ENCODE measurements at places on chromosomes 2 and 18. TPM values are rescaled to one million over a fixed set of nuclear protein-coding genes. Genes with fewer than 3 reads are reported as not detected.

The RFX8 gene
- 1.2 TPM for total RNA-seq

The OTX1 gene
- 1.1 TPM for total RNA-seq

The CELF4 gene
- 0.69 TPM for total RNA-seq

The KCNJ13 gene
- 0.79 TPM for total RNA-seq

The IL1B gene
- total RNA-seq = 2.4 TPM

The MC4R gene
- not detected for total RNA-seq

The PID1 gene
- total RNA-seq = 17.5 TPM

The MBOAT2 gene
- 40.3 TPM for total RNA-seq

The SOWAHC gene
- 20.8 TPM for total RNA-seq

The STPG4 gene
- total RNA-seq = not detected

The SATB2 gene
- total RNA-seq = 6.0 TPM

The TNFRSF11A gene
- total RNA-seq = 3.0 TPM

The QPCT gene
- 33.8 TPM for total RNA-seq

The FSHR gene
- not detected for total RNA-seq

The TRMT61B gene
- 19.3 TPM for total RNA-seq

The DPP10 gene
- 1.1 TPM for total RNA-seq

The YPEL5 gene
- 82.2 TPM for total RNA-seq

The C2orf80 gene
- total RNA-seq = not detected

The SFXN5 gene
- total RNA-seq = 5.1 TPM

The THUMPD2 gene
- total RNA-seq = 18.0 TPM

The IMP4 gene
- total RNA-seq = 33.0 TPM

The ITPRID2 gene
- 122 TPM for total RNA-seq

The LONRF2 gene
- total RNA-seq = 2.8 TPM

The CRYBA2 gene
- total RNA-seq = not detected

The IL1RL2 gene
- total RNA-seq = 6.3 TPM

The TRABD2A gene
- total RNA-seq = 1.5 TPM

The REG3A gene
- not detected for total RNA-seq

The MAP3K19 gene
- not detected for total RNA-seq

The AGAP1 gene
- 25.6 TPM for total RNA-seq

The TSPYL6 gene
- not detected for total RNA-seq

The TGFA gene
- 21.8 TPM for total RNA-seq

The TTR gene
- total RNA-seq = 1.3 TPM

The STRADB gene
- total RNA-seq = 58.0 TPM

The SPC25 gene
- 8.2 TPM for total RNA-seq

The RAPGEF4 gene
- total RNA-seq = 10.3 TPM

The SUMO1 gene
- 80.5 TPM for total RNA-seq
